Aorta (tissue), 5 donors: ENCODE measurements at places on chromosomes 2 and 18. TPM values are rescaled to one million over a fixed set of nuclear protein-coding genes. Genes with fewer than 3 reads are reported as not detected.

CCDC102B gene
- total RNA-seq = 30.1 TPM

HEATR5B gene
- 19.9 TPM for total RNA-seq

CFAP65 gene
- total RNA-seq = not detected

UGT1A6 gene
- total RNA-seq = not detected

TIGD1 gene
- total RNA-seq = 2.3 TPM

SLC19A3 gene
- total RNA-seq = 2.8 TPM

UGT1A4 gene
- not detected for total RNA-seq

CCL20 gene
- total RNA-seq = not detected

IL1A gene
- total RNA-seq = not detected

TUBA4B gene
- not detected for total RNA-seq

ACTR1B gene
- 74.4 TPM for total RNA-seq

PDE11A gene
- 0.78 TPM for total RNA-seq
